ENCODE measurements at places on chromosomes 1 and 21. TPM values are rescaled to one million over a fixed set of nuclear protein-coding genes. Genes with fewer than 3 reads are reported as not detected.

DNA sequence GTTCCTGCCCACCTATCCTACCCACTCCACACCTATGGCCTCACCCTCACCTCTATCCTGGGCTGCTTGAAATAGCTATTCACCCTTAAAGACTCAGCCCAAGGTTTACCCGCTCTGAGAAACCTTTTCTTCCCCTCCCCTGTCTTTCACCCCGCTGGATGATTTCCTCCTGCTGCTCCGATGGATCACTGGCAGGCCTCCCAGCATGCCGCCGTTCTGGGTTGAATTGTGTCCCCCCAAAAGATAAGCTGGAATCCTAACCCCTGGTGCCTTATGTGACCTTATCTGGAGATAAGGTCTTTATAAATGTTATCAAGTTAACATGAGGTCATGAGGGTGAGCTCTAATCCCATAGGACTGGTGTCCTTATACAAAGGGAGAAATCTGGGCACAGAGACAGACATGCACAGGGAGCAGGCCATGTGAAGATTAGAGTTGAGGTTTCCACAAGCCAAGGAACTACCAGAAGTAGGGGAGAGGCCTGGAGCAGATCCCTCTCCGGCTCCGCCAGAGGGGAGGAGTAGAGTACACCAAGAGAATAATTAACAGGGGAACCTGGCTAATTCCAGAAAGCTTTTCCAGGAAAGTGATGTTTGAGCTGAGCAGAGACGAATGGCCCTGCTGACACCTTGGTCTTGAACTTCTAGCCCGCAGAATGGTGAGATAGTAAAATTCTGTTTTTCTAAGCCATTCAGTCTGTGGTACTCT is 110.0 kb upstream of the SERBP1 start:
- no peak overlapping the region for H3K27ac ChIP-seq
- DNase-seq: no peak
- peaks cover 15% of the 10 kb centered on the region for H3K4me1 ChIP-seq
- H3K4me3 ChIP-seq: no peak overlapping the region

- H3K27ac ChIP-seq: no peak overlapping the region
- no peaks in the 10 kb centered on the region for H3K4me1 ChIP-seq
- no peak overlapping the region for H3K4me3 ChIP-seq
- no peaks in the 10 kb centered on the region for H3K36me3 ChIP-seq
- H3K27me3 ChIP-seq: no peaks in the 10 kb centered on the region
Measured at GRCh38 chr21:17270229-17270628, 242.6 kb upstream of the CXADR start.

GRCh38 chr1:53384796-53385195 is 56.9 kb upstream of the LRP8 start:
- no peak overlapping the region for H3K4me3 ChIP-seq
- no peak overlapping the region for H3K27ac ChIP-seq
- no peaks in the 10 kb centered on the region for H3K4me1 ChIP-seq
- DNase-seq: no peak
- no peaks in the 10 kb centered on the region for H3K27me3 ChIP-seq

- H3K27ac ChIP-seq: peak overlapping the region; percentile 84
- H3K4me1 ChIP-seq: peaks cover 10% of the 10 kb centered on the region
- peak overlapping the region; percentile 14 for H3K4me3 ChIP-seq
Measured at GRCh38 chr21:35046880-35047229, 2.2 kb downstream of the RUNX1 start.

- no peaks in the 10 kb centered on the region for H3K27me3 ChIP-seq
- H3K27ac ChIP-seq: no peak overlapping the region
- DNase-seq: no peak
- H3K4me1 ChIP-seq: no peaks in the 10 kb centered on the region
- no peak overlapping the region for H3K4me3 ChIP-seq
- H3K36me3 ChIP-seq: no peaks in the 10 kb centered on the region
Measured at GRCh38 chr1:28172713-28173150, 3.8 kb downstream of the PTAFR start.

Gene SELENOF
- total RNA-seq: 124 TPM

Gene ATP6V1G3
- total RNA-seq: not detected
